ENCODE measurements at places on chromosomes 5 and 9.

- no peak for DNase-seq
Observed at GRCh38 chr5:160618286-160618685, 196.6 kb downstream of the PTTG1 start.

DNA sequence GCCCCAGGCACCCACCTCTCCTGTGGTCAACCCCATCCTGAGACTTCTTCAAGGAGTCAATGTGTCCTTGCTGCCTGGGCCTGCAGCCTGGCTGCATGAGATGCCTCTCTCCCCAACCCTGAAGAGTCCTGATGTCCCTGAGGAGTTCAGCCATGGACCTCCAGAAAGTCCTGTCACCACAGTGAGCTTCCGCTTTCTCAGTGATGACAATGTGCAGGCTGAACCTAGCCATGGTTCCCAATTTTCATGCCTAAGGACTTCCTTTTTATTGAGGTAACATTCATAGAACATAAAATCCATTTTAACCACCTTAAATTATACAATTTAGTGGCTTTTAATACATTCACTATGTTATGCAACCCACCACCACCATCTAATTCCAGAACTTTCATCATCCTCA lies 29.1 kb downstream of the DAP start:
- no peak for DNase-seq

- no peak for DNase-seq
Observed at GRCh38 chr9:105313238-105313637, 68.8 kb downstream of the SLC44A1 start.

- no peak for DNase-seq
Observed at GRCh38 chr5:59773294-59773693, 120.2 kb downstream of the PDE4D start.

GRCh38 chr5:77644371-77645157 lies 6.1 kb upstream of the OTP start:
- no peak for DNase-seq

Measured in Caki2 (cell line).